ENCODE measurements at places on chromosomes 3 and 15.

GRCh38 chr3:189309400-189309975 is 137.7 kb downstream of the TPRG1 start:
- H3K36me3 ChIP-seq, result no peaks in the 10 kb centered on the region
- H3K27me3 ChIP-seq, result no peaks in the 10 kb centered on the region
- DNase-seq, result no peak
- H3K4me1 ChIP-seq, result peaks cover 6% of the 10 kb centered on the region
- H3K4me3 ChIP-seq, result no peak overlapping the region
- H3K27ac ChIP-seq, result no peak overlapping the region

- no peak for DNase-seq
- H3K36me3 ChIP-seq, result no peaks in the 10 kb centered on the region
- no peak overlapping the region for H3K4me3 ChIP-seq
- H3K4me1 ChIP-seq, result no peaks in the 10 kb centered on the region
- H3K27me3 ChIP-seq, result no peaks in the 10 kb centered on the region
- no peak overlapping the region for H3K27ac ChIP-seq
These were observed 28.0 kb upstream of the ATG7 start for GRCh38 chr3:11244121-11244677.

DNA sequence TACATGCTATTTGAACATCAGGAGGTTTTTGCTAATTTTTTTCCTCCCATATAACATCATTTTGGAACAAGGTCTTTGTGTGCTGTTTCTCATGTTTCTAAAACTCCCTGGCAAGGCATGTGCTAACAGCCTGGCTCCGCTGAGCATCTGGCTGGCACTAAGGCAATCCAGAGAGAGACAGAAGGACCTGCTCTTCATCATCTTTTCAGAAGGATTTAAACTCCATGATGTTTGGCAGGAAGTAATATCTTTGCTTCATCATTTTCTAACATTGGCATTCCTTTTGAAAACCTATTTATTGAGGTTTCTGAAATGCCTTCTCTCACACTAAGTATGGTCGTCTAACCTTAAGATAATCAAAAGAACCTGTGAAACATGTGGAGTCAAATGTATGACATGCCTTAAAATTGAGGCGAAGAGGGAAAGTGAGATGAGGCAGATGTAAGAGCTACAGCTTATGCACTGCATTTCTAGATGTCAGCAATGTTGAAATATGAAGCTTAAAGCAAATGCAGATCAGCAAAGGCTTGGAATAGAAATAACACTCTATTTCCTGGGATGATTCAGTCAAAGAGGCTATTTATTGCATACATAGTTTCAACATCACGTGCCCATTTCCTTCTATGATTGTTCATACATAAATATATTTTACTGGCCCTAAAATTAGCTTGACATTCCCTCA is 592.0 kb downstream of the ZNF385D start:
- no peaks in the 10 kb centered on the region for H3K36me3 ChIP-seq
- no peaks in the 10 kb centered on the region for H3K27me3 ChIP-seq
- H3K4me3 ChIP-seq, result no peak overlapping the region
- H3K27ac ChIP-seq, result no peak overlapping the region
- no peaks in the 10 kb centered on the region for H3K4me1 ChIP-seq

GRCh38 chr3:116476691-116477090 is 31.4 kb upstream of the LSAMP start:
- no peaks in the 10 kb centered on the region for H3K27me3 ChIP-seq
- DNase-seq, result no peak
- no peak overlapping the region for H3K4me3 ChIP-seq
- no peak overlapping the region for H3K27ac ChIP-seq

GRCh38 chr3:39221141-39221530 is 28.7 kb upstream of the XIRP1 start:
- H3K36me3 ChIP-seq, result no peaks in the 10 kb centered on the region
- DNase-seq, result no peak
- H3K4me3 ChIP-seq, result no peak overlapping the region

GRCh38 chr3:43957553-43957952 is 266.8 kb downstream of the ABHD5 start:
- H3K27ac ChIP-seq, result no peak overlapping the region
- peaks cover 25% of the 10 kb centered on the region for H3K4me1 ChIP-seq
- no peaks in the 10 kb centered on the region for H3K36me3 ChIP-seq
- DNase-seq, result no peak
- H3K27me3 ChIP-seq, result no peaks in the 10 kb centered on the region

GRCh38 chr3:150778793-150779401 is 15.9 kb upstream of the SIAH2 start:
- no peaks in the 10 kb centered on the region for H3K4me1 ChIP-seq
- DNase-seq, result no peak
- H3K27ac ChIP-seq, result no peak overlapping the region
- no peak overlapping the region for H3K4me3 ChIP-seq
- H3K36me3 ChIP-seq, result no peaks in the 10 kb centered on the region

DNA sequence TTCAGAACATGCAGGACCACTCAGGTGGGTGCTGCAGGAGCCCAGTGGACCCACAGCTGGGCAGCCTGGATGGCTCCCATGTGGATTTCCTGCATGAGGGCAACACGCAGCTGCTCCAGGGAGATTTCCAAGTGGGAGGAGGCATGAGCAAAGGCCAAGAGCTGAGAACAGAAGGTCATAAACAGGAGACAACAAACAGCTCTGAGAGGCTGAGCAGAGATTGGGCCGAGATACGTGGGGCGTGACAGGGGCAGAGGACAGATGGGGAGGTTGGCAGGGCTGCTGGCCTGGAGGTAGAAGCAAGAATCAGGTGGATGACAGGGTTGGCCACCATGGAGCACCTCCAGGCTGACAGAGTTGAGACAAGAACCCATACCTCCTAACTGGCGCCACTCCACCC is 2.9 kb downstream of the PHGR1 start:
- no peak overlapping the region for H3K27ac ChIP-seq
- H3K4me3 ChIP-seq, result no peak overlapping the region
- H3K27me3 ChIP-seq, result peaks cover 22% of the 10 kb centered on the region
- H3K36me3 ChIP-seq, result no peaks in the 10 kb centered on the region
- peaks cover 14% of the 10 kb centered on the region for H3K4me1 ChIP-seq
- DNase-seq, result no peak

GRCh38 chr15:70348581-70349344 is 251.0 kb upstream of the TLE3 start:
- H3K27ac ChIP-seq, result no peak overlapping the region
- DNase-seq, result no peak
- H3K4me3 ChIP-seq, result no peak overlapping the region

DNA sequence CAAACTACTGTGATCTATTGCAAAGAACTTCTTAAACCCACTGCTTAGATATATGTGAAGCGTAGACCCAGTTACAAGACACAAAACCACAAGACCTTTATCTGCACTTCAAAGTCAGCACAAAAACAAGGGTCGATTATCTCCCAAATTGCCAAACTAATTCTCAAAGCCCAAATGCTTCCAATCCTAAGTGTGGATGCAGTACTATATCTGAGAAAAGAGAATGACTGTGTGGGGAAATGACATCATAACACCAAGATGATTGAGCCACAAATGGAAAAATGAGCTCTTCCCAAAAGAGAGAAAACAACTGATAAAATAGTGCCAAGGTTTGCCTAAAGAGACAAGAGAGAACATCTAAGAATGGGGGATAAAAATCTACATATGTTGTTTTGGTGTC is 86.2 kb downstream of the MEIS2 start:
- DNase-seq, result no peak
- H3K4me3 ChIP-seq, result no peak overlapping the region
- H3K4me1 ChIP-seq, result peaks cover 28% of the 10 kb centered on the region

DNA sequence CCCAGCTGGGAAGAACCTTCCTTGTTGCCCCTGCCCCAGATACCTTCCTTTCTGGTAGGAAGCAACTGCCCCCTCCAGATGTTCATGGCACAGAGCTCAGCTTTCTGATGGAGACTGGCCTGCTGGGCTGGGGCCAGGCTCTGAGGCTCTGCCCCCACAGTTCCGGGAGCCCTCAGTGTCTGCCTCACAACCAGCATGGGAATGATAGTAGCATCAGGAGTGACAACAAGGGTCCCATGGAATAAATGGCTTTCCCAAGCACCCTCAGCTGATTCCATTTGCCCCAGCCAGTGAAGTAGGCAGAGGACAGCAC is 65.6 kb upstream of the IQSEC1 start:
- no peaks in the 10 kb centered on the region for H3K4me1 ChIP-seq
- no peak overlapping the region for H3K27ac ChIP-seq
- DNase-seq, result no peak
- no peaks in the 10 kb centered on the region for H3K36me3 ChIP-seq
- no peaks in the 10 kb centered on the region for H3K27me3 ChIP-seq

GRCh38 chr3:7683426-7683825 is 818.2 kb upstream of the LMCD1 start:
- no peaks in the 10 kb centered on the region for H3K27me3 ChIP-seq
- H3K36me3 ChIP-seq, result no peaks in the 10 kb centered on the region
- no peaks in the 10 kb centered on the region for H3K4me1 ChIP-seq

DNA sequence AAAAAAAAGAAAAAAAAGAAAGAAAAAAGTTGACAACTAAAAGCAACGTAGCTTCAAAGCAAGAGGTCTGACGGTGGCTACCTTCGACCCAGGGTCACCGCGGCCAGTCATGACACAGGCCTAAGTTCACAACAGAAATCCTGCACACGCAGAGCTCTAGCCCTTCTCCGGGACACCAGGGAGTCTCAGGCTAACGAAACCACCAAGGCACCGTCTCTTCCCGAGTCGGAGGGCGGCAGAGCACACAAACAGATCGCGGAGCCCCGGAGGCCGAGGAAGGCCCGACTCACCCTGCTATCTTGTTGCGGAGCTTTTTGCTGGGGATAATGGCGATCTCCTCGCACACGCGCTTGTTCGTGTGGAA is 584 bp downstream of the RPS17 start:
- peak; percentile 42 for DNase-seq
- peaks cover 30% of the 10 kb centered on the region for H3K4me1 ChIP-seq
- no peaks in the 10 kb centered on the region for H3K27me3 ChIP-seq
- peak overlapping the region; percentile 42 for H3K27ac ChIP-seq
- peak overlapping the region; percentile 70 for H3K4me3 ChIP-seq

DNA sequence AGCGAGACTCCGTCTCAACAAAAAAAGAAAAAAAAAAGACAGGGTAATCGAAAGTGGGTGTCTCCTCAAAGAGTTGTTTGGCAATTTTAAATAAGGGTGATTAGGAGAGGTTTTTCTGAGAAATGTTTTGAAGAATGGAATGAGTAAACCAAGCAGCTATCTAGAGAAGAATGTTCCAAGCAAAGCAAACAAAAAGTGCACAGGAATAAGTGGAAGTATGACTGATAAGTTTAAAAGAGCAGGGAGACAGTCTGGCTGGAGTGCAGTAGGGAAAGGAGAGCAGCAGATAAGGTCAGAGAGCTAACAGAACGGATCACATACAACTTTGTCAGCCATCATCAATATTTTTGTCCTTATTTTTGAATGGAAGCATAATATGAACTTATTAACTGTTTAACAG is 853.5 kb downstream of the TUSC7 start:
- H3K27me3 ChIP-seq, result no peaks in the 10 kb centered on the region
- H3K4me1 ChIP-seq, result peaks cover 6% of the 10 kb centered on the region
- no peak for DNase-seq
- H3K27ac ChIP-seq, result no peak overlapping the region
- H3K4me3 ChIP-seq, result no peak overlapping the region

DNA sequence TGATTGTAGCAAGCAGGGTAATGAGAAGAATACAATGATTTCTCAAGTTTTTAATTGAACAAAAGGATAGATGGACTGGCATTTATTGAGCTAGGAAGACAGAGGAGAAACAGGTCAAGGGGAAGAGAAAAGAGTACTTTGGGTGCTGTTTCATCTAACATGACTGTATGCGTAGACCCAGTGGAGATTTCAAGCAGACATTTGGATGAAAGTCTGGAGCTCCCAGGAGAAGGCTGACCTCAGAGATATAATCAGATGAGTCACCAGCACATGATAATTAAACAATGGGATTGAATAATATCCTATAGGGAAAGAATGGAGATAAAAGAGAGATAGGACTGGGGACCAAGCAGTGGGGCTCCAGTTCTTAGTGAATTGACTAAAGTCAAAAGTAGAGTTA is 194.9 kb downstream of the ARRDC4 start:
- no peak overlapping the region for H3K27ac ChIP-seq
- no peak overlapping the region for H3K4me3 ChIP-seq
- H3K27me3 ChIP-seq, result no peaks in the 10 kb centered on the region
- no peaks in the 10 kb centered on the region for H3K4me1 ChIP-seq
- no peak for DNase-seq

DNA sequence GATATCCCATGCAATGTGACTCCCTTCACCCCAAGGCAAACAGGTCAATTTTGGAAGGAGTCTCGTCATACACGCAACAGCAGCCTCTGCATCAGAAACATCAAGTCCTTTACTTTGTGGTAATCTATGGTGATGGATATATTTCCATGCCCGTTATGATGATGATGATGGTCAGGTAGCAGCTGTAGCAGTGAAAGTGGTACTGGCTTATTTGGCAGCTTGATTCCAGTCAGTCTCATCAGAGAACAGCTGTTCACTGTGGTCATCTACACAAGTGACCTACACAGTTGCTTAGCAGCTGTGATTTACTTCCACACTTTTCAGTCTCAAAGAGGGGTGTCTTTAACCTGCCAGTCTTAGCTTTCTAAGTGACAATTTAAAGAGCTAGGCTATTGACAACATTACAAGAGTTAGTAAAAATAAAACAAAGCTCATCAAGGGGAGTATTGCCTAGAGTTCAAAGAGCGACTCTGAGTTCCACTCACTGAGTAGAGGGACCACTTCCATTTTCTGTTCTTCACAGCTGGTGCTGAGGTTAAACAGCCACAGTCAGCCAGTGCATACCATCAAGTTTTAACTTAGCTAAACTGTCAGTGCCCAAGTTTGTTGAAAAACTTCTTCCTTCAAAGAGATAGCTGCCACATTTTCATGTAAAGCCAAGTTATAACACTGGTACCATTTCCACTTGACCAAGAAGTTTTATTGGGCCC is 587.4 kb upstream of the KCNMB2 start:
- H3K36me3 ChIP-seq, result no peaks in the 10 kb centered on the region
- no peaks in the 10 kb centered on the region for H3K27me3 ChIP-seq
- H3K27ac ChIP-seq, result no peak overlapping the region
- no peak overlapping the region for H3K4me3 ChIP-seq
- DNase-seq, result no peak

- no peaks in the 10 kb centered on the region for H3K27me3 ChIP-seq
- DNase-seq, result no peak
- no peak overlapping the region for H3K4me3 ChIP-seq
These were observed 25.9 kb downstream of the GALNT15 start for GRCh38 chr3:16200411-16200810.

GRCh38 chr3:67517781-67518180 is 136.6 kb downstream of the SUCLG2 start:
- H3K27me3 ChIP-seq, result no peaks in the 10 kb centered on the region
- no peak overlapping the region for H3K27ac ChIP-seq
- DNase-seq, result no peak

- H3K4me1 ChIP-seq, result no peaks in the 10 kb centered on the region
- no peak for DNase-seq
- H3K27ac ChIP-seq, result no peak overlapping the region
- H3K4me3 ChIP-seq, result no peak overlapping the region
- H3K36me3 ChIP-seq, result no peaks in the 10 kb centered on the region
These were observed 41.5 kb downstream of the TLE3 start for GRCh38 chr15:70056091-70056680.
